Forelimb muscle (tissue), 1 donor: ENCODE measurements at places on chromosomes 2 and 18. TPM values are rescaled to one million over a fixed set of nuclear protein-coding genes. Genes with fewer than 3 reads are reported as not detected.

The ANKAR gene
- 7.6 TPM for polyA plus RNA-seq

The DYSF gene
- polyA plus RNA-seq, result 146 TPM

The GALM gene
- 11.8 TPM for polyA plus RNA-seq

DNA sequence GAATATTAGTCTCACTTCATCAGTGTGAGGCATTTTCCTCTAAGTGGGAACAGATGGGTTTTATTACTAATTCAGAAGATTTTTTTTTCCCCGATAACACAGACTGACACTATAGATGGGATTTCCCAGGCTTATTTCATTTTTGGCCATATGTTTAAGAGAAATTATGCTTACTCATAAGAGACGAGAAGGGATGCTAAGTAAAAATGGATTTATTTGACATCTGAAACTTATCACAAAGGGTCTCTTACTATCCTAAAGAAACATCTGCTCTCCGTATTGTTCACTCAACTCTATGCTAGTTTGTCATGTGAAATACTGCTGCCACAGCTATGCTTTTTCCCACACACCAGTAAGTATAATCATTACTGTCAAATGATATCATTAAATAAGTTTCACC, 1476.3 kb downstream of the LRP1B start:
- DNase-seq, result no peak

GRCh38 chr2:119290859-119291587, 67.4 kb downstream of the STEAP3 start:
- no peak for DNase-seq
